ENCODE measurements at places on chromosomes 2 and 18.
A peak's percentile ranks its signal among the peaks of the same experiment; 100 is the strongest.

GRCh38 chr2:126825316-126825715 is 73.4 kb upstream of the TEX51 start:
- no peak for DNase-seq

GRCh38 chr2:48829036-48829435 is 73.5 kb upstream of the LHCGR start:
- DNase-seq = peak; percentile 69

GRCh38 chr18:12092398-12093229 is 1.0 kb upstream of the ANKRD62 start:
- DNase-seq = no peak

DNA sequence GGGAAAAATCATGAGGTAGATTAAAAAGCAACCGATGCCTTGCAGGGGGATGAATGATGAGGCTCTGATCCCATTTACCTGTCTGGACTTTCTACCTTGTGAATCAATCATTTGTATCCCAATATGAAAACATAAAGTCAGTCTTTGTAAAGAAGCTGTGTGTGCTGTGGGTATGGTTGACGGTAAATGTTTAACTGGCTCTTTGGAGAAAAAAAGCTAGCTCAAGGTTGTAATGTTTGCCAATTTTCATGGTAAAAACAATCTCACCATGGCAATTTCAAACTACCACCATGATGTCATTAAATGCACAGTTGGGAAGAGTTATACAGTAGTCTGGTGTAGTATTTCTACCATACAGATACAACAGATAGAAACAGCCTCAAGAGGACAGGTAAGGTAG is 14.6 kb downstream of the TTR start:
- DNase-seq = no peak

DNA sequence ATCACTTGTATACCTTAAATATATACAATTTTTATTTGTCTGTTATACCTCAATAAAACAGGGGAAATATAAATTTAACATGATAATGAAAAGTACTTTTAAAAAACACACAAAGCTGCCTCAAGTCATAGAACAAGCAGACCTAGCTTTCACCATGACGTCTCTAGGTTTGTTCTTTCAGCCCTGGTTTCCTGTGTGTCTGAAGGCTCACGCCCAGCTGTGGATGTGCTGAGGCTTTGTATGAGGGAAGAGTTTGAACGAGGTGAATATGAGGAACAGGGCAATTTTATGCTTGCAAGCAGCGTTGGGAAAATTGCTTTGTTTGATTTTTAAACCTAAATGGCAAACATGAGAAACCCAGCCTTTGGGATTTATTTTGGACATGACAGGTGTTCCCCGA is 15.3 kb downstream of the SH3RF3 start:
- DNase-seq = no peak

GRCh38 chr2:124609667-124610066 is 584.6 kb downstream of the CNTNAP5 start:
- no peak for DNase-seq

GRCh38 chr2:236694146-236694888 is 124.7 kb downstream of the ACKR3 start:
- no peak for DNase-seq

GRCh38 chr2:19575641-19576040 is 217.2 kb upstream of the OSR1 start:
- peak; percentile 75 for DNase-seq

DNA sequence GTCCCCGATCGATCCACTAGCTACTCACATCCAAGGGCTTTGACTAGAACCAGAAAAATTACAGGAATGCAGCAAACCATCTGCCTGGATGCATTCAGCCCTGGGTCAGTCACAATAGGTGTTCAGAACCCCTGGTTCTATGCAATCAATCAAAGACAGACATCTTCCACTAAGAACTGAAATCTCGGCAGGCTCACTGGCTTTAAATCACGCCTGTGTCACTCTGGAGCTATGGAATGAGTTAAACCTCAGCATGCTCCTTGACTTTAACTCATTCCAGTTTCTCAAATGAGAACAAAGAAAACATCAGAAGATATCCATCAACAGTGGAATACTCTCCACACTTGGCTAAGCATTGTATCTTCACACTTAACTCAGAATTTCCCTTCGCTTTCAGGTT is 68.1 kb upstream of the SPTBN1 start:
- DNase-seq = peak; percentile 51

- DNase-seq = peak; percentile 58
Measured at GRCh38 chr18:26383454-26384270, 157.4 kb downstream of the TAF4B start.

GRCh38 chr2:133142087-133142486 is 426.2 kb downstream of the NCKAP5 start:
- DNase-seq = no peak

GRCh38 chr2:197159661-197160211 is 150.8 kb downstream of the ANKRD44 start:
- DNase-seq = peak; percentile 76

DNA sequence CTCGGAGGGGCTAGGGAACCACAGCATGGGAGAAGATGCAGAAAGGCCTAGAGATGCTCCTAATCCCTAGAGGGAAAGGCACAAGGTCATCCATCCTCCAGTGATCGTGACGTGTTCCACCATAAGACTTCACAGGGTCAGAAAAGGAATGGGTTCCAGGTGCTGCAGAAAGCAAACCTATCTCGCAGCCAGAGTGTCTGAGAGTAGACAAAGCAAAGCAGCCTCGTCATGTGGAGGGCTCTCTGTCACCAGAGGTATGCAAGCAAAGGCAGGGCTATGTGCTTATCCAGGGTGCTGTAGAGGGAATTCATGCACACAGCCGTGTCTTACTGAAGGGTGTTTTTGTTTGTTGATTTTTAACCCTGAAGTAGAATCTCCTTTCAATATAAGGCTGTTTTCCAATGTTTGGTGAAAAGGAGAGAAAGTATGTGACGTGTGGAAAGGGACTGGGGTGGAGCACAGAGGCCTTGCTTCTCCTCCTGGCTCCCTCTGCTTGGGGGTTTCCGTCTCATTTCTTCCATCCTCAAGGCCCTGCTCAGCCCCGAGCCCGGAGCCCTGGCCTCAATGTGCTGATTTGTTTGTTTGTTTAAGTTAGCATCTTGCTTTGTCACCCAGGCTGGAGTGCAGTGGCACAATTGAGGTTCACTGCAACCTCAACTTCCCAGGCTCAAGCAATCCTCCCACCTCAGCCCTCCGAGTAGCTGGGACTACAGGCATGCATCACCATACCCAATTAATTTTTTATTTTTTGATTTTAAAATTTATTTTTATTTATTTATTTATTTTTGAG is 3.0 kb downstream of the GPR55 start:
- DNase-seq = no peak

GRCh38 chr2:174025271-174026121 is 60.3 kb upstream of the SP3 start:
- DNase-seq = peak; percentile 87

DNA sequence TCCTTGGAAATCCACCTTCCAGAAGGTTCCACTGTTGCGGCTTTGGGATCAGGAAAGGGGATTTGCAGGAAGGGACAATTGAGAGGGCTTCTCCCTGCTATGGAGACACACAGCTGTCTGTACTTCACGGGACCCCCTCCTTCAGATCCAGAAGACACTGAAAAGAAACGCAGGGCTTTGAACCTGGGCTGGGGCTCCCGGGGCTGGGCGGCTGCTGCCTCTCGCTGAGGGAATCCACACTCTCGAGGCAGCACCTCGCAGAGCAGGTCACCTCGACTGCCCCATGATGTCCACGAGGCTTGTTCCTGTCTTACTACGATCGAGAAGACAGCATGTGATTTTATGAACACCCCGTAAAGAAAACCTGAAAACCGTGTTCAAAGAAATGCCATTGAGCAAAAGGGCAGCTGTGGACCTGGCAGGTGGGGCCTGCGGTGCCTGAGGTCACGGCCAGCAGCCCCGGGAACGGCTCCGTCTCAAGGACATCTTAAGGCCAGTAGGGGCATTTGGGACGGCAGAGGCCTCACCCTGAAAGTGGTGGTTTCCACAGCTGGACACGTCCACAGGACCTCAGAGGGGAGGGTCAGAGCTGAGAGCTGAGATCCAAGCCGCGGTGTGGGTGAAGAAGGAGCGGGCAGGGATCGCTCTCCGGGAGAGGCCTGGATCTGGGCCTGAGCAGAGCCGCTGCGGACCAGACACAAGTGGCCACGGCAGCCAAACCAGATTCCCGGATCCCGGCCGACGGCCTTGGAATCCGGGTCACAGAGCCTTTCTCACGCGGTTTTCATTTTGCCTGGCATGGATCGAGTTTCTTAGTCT is 165.7 kb downstream of the RTP5 start:
- DNase-seq = no peak

GRCh38 chr2:157822993-157823392 is 53.1 kb downstream of the ACVR1 start:
- peak; percentile 73 for DNase-seq

DNA sequence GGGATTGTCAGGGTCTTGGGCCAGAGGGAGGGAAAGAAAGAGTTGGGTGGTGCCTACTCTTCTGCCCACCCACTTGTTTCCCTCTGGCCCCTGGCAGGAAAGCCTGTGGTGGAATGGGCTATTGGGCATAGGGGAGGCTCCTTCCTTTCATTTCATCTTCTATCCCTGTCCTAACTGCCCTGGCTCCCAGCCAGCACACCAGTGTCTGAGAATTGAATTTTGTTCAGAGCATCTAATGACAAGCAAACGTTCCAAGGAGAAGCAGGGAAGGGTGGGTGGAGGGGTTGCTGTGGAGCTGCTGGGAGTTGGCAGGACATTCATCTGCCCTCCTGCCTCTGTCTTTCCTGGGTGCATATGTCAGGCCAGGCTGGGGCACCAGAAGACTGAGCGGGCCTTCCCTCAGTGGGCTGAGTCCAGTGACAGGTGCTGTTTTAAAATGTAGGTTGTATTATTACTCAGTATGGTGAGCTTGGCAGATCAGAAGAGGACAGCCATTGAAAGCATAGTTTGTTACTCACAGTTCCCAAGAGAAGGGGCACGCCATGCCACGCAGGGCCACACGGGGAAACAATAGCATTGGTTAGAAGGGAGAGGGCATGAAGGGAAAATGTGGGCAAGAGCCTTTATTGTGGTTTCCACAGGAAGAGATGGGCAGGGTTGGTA is 171.9 kb downstream of the ACOXL start:
- DNase-seq = no peak

DNA sequence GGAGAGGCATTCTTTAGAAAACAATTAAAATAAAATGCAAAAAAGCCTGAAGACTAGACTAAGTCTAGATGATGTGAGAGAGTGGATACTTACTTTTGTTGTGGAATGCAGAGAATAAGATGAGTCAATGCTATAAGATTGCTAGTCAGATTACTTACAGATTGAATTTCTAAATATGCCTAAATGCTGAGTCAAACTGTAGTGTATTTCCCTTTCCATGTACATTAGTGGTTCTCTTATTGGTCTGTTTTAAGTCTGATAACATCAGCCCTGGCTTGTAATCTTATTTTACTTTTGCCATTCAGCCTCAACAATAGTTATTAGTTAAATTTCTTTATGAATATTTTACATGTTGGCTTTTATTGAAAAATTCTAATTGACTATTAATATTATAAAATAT is 702.7 kb downstream of the SOCS6 start:
- DNase-seq = peak; percentile 56

DNA sequence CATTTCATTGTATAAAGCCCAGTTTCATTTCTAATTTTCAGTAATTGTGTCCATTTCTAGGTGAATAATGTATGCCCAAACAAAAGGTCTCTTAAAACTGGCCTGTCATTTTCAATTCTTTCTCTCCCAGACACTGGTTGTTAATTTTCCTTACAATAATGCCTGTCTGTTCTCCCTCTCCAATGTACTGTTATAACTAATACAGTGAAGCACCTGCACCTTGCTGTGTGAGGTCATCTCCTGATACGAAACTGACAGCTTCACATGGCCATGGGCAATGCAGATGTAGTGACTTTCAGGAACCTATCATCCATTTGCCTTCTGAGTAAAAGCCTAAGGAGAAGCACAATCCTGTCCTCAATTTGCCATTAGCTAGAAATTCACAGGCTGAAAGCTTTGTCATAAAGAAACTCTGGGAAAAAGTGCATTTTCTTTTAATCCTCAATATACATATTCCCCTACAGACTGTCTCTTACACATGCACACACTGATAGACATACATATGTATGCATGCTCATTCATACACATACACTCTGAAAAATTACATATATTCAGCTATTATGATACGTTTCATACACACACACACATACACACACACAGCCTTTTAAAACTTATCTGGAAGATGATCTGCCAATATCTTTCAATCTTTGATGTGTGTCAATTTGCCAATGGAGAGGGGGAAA is 1030.3 kb downstream of the TDRD15 start:
- DNase-seq = no peak

DNA sequence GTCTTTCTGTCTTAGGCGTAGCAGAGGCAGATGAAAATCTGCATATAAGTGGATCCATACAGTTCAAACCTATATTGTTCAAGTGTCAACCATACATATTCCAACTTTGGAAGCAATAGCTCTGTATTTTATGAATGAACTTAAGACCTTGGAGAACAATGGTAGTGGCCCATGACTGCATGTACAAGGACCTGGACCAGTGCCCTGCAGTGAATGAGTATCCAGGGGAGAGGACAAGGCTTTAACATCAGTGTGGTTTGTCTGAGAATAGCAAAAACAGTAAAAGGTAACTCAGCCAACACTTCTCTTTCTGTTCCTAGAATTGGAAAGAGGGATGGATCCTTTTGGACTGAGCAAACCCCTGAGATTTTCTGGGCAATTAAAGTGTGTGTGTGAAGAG is 230.8 kb upstream of the LINC00305 start:
- DNase-seq = no peak

GRCh38 chr2:102451968-102452367 is 21.1 kb upstream of the SLC9A4 start:
- DNase-seq = no peak

GRCh38 chr2:64454386-64455332 is 697 bp downstream of the LGALSL start:
- DNase-seq = peak; percentile 48

DNA sequence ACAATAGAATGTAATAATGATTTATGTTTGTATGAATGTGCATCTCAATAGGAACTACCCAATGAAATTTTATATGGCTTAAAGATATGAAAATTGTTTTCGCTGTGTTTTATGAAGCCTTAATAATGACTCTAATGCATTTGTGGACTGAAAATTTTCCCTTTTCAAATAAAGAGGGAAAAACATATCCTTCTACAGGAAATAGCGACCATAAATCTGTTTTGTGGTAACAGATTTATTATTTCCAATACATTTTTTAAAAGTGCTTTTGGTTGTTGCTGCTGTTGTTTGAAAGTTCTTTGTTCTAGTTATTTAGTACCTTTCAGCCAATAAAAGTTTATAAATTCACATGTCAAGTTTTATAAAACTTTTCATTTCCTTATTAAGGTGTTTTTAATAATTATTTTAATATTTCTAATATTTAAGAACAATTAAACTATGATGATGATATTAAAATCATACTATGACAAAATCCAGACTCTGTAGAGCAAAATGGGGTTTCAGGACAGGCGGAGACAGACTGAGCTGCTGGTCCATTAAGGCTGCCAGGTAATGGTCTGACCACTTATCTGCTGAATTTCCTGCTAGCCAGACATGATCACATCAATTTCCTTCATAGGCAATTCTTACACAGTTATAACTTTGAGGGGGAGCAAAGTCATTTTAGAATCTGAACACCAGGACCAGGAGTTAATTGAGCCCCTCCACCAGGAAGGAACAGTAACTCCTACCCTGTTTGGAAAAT is 65.7 kb upstream of the NEUROD1 start:
- DNase-seq = no peak

GRCh38 chr2:76642129-76642528 is 880.0 kb downstream of the LRRTM4 start:
- DNase-seq = no peak

- no peak for DNase-seq
Measured at GRCh38 chr2:236990552-236990951, 95.1 kb upstream of the COPS8 start.

GRCh38 chr2:20578895-20579825 is 71.7 kb downstream of the HS1BP3 start:
- peak; percentile 99 for DNase-seq

- no peak for DNase-seq
Measured at GRCh38 chr18:21664069-21664468, 40.5 kb downstream of the ABHD3 start.
